ENCODE measurements at places on chromosomes 4 and X.

GRCh38 chrX:40971736-40972135 is 113.5 kb upstream of the USP9X start:
- no peak for DNase-seq

DNA sequence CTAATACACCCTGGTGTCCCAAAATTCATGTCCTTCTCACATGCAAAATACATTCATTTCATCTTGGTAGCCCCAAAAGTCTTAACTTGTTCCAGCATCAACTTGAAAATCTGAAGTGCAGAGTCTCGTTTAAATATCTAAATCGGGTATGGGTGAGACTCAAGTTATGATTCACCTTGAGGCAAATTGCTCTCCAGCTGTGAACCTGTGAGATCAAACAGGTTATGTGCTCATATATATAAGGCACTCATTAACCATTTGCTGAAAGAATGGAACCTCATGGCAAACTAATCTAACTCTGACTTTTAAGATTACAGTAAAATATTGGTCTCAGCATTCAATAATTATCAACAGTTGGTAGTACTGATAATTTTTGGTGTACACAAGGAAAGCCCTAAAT is 55.5 kb downstream of the PDLIM5 start:
- no peak for DNase-seq

DNA sequence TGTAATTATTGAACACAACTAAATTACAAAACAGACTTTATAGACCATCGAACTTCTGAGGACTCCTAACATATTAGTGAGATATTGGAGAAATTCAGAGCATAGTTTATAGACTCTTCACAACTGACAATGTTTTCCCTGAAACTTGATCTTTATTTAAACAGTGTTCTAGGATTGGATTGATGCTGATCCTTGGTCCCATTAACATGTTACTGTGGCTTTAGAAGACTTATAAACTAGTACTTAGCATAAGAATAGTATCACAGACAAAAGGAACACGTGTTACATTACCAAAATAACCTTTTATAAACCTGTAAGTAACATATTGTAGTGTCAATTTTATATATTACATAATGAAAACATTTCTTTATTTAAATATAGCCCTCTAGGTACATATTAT is 689.6 kb downstream of the CCSER1 start:
- no peak for DNase-seq

DNA sequence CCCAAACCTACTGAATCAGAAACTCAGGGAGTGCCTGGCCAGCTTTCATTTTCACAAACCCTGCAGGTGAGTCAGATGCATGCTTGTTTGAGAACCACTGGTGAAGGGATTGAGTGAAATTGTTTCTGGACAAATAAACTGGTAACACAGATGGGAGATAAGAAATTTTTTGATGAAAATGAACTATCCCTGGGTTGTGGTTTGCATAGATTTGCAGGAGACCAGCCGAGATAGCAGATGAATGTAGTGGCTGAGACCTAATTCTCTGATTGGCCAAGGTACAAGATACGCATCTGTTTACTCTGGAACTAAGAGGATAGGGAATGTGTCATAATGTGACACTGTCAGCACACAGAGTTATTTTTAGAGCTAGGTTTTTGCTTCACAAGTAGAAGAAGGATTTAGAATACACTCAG is 117.8 kb upstream of the NOCT start:
- no peak for DNase-seq

DNA sequence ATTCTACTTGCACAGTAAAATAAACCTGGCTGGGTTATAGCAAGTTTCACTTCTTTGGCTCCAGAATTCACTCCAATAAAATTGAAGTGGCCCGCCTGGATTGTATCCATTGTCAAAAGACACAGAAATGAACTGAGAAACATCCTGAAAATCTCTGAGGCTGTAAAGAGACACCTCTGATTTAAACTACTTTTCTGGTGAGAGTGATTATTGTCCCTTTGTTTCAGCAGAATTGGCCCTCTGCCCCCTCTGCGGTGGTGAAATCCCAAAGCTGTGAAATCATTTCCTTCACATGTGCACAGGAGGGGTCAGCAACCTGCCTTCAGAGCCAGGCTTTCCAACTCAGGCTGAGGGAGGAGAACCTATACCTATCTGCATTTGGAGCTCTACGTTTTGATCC is 23.0 kb downstream of the GAB3 start:
- peak; percentile 82 for DNase-seq

DNA sequence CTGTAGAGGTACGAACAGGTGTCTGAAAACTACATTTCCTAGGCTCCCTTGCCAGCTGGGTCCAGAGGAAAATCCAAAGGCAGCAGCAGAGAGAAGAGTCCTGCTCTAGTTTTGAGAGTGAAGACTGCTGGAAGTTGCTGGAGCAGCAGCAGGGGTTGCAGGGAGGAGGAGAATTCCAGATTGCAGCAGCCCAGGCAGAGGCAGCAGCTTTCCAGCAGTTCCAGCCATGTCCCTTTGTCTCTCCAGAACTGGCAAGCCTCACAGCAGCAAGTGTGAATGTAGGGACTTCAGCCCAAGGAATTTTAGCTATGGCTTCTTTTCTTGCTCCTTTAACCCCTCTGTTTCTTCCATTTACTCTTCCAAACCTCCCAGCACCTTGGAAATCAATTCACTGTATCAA is 24.1 kb upstream of the STIM2 start:
- no peak for DNase-seq

GRCh38 chr4:98845960-98846359 is 83.0 kb downstream of the EIF4E start:
- DNase-seq = no peak

All from left hindlimb (tissue), 1 donor.